Stimulated activated CD8-positive, alpha-beta memory T cell treated with anti-CD3 and anti-CD28 coated beads, Interleukin-7, amount 100 ng/mL, for 1 hour (primary cell): ENCODE measurements at places on chromosomes 5 and 9.

- no peak for DNase-seq
These were observed 427.7 kb downstream of the CDK5RAP2 start for GRCh38 chr9:120152295-120152694.

DNA sequence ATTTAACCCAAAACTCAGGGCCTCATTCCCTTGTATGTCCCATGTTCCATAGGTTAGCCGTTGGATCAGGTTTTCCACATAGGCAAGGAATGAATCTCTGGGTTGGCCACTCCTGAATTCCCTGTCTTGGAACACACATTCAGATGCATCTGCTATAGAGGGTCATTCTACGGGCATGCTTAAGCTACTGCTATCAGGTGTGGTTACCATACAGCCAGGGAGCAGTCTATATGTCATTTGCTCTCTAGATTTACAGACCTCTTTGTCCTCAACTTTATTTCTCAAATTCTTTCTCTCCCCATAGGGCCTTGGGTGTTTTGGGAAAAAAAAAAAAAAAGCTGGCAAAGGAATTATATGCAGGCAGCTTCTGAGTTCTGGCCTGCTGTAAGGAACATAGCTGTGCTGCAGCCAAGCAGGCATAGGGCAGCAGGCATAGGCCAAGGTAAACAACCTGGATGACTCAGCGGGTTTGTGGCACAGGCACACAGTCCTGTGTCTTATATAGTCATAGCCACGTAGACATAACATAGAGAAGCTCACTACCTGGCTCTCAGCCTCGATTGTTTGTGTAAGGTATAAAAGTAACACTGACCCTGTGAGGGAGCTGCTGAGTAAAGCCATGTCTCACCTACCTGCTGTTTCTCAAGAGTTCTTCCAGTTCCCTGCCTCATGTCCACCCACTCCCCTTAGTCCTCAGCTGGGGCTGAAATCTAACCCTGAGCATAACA is 141.5 kb downstream of the OSTF1 start:
- no peak for DNase-seq

GRCh38 chr9:80873861-80874260 is 815.5 kb downstream of the TLE1 start:
- DNase-seq = no peak

- DNase-seq = no peak
These were observed 64.4 kb upstream of the WWC1 start for GRCh38 chr5:168227001-168227400.

- DNase-seq = no peak
These were observed 2.0 kb downstream of the RGMB start for GRCh38 chr5:98775246-98776065.
